CD8-positive, alpha-beta memory T cell (primary cell): ENCODE measurements at places on chromosomes 4 and X.

GRCh38 chr4:133156556-133156955 is 7.5 kb downstream of the PCDH10 start:
- DNase-seq: no peak

DNA sequence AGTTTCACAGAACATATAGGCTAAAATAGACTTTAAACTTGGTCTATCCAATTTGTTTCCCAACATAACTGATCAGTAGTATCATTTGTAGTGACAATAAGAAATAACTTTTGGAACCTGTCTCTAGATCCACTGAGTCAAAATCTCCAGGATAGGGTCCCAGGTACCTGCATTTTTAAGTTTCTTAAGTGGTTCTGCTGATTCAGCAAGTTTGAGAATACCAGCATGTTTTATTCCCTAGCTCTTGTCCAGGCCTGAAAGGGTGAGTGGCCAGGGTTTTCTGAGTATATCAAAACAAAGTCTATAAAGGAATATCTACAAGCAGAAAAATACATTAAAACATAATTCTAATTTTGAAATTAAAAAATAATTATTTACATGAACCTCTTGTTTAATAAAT is 573.1 kb upstream of the POU3F4 start:
- DNase-seq: no peak

- no peak for DNase-seq
Observed at GRCh38 chr4:122516376-122516775, 59.9 kb upstream of the IL2 start.

- DNase-seq: no peak
Observed at GRCh38 chrX:97057349-97057909, 173.7 kb downstream of the RPA4 start.

DNA sequence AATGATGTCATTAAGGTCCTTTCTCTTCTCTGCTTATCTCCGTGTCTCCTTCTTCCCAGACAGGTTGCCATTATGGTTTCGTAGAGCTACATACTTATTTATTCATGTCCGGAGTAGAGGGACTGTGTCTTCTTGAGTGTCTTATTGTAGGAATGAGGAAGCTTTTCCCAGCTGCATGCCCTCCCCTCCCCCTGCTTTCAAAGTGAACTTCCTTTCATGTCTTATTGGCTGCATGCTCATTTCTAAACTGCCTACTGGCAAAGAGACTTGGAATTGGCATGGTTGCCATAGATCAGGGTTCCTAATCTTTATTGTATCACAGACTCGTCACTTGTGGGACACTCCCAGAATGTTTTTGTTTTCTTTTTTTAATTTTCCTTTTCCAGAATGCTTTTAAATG is 15.4 kb downstream of the VAMP7 start:
- no peak for DNase-seq
